Fibroblast of villous mesenchyme (primary cell): ENCODE measurements at places on chromosomes 1 and 21.

GRCh38 chr1:41650028-41650880 is 165.8 kb upstream of the EDN2 start:
- peak; percentile 61 for DNase-seq

- DNase-seq, result no peak
Measured at GRCh38 chr1:218811497-218811896, 362.2 kb upstream of the LYPLAL1 start.

- DNase-seq, result no peak
Measured at GRCh38 chr21:38949070-38949380, 143.3 kb downstream of the ETS2 start.

DNA sequence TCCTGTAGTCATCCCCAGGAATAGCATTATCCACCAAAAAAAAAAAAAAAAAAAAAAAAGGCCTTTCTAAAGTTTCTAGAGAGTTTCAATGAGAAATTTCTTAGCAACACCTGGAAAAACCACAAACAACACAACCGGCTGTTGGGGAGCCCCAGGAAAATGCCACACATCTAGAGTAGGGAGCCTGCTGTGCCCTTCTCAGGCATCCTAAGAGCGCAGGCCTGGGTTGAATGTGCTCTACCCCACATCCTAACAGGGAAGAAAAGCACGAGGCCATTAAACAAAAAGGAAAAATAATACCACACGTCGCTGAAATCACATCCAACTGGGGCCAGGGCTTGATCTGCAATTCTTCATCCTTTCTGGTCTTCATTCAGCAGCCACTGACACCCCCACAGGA is 367.5 kb downstream of the TGFB2 start:
- no peak for DNase-seq

- DNase-seq, result no peak
Measured at GRCh38 chr1:208513799-208514198, 269.6 kb upstream of the PLXNA2 start.
